ENCODE measurements at places on chromosomes 6 and 20.

- DNase-seq: no peak
These were observed 55.4 kb downstream of the RAB44 start for GRCh38 chr6:36752886-36753506.

GRCh38 chr6:71402096-71402495, 113.5 kb downstream of the OGFRL1 start:
- no peak for DNase-seq

- DNase-seq: no peak
These were observed 1110.3 kb upstream of the MAP3K7 start for GRCh38 chr6:91697010-91697695.

DNA sequence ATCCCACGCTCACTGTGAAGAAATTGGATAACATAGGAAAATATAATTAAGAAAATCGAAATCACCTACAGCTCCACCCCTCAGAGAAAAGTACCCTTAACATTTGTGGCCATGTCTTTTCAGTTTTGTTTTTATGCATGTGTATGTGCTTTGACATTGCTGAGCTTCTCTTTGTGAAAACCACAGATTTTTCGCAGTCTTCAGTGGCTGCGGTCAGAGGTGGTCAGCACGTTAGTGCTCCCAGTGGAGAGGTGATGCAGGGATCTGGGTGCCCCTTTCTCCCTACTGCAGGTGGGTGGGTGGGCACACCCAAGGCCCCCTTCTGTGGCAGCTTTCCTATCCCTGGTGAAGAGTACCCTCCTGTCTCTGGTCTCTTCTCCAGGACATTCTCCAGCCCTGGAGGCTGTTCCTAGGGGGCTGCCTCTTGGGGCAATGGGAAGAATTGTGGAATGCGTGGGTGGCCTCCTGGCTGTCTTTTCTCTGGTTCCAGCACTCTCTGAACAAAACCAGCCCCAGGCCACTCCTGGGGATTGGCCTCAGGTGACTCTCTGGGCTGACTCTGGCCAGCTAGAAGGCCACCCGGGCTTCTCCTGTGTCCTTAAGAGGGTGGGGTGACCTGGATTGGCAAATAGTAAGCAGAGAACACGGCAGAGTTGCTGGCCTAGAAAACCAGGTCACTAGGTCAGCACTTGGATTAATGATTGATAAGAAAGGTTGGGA, 49.8 kb upstream of the FANCE start:
- DNase-seq: no peak

GRCh38 chr6:46218457-46218856, 47.7 kb upstream of the ENPP5 start:
- DNase-seq: no peak

- DNase-seq: no peak
These were observed 117.8 kb upstream of the NXT1 start for GRCh38 chr20:23232679-23233308.

GRCh38 chr20:54293526-54293925, 85.6 kb downstream of the PFDN4 start:
- DNase-seq: no peak

- DNase-seq: no peak
These were observed 455.0 kb upstream of the GJE1 start for GRCh38 chr6:141677598-141678211.

DNA sequence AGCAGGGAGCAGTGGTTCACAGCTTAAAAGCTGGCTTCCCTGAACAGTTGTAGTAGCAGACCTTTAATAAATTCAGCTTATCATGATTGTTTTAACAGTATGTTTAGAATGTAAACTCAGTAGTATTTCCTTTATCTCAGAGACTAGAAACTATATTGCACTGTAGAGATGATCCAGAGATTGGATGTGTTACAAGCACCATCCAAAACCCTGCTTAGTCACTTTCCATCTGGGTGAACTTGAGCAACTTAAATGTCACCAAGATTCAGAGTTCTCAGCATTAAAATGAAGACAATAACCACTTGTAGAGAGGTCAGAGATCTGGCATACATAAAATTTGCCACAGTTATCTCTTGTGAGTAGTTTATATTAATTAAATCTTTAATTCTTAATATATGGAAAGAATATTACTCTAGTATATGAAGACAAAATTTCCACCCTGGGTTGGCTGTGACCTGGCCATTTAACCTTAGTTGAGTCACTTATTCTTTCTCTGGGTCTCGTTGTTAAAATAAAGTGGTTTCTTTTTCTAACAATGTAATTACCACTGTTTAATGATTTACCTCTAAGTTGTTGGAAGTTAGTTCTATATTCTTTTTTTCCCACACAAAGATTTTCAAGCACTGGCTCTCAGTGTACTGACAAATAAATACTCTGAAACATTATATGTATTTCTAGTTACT, 239.2 kb upstream of the FKBP1C start:
- no peak for DNase-seq

- no peak for DNase-seq
These were observed 38.0 kb downstream of the HIVEP2 start for GRCh38 chr6:142906945-142907470.

DNA sequence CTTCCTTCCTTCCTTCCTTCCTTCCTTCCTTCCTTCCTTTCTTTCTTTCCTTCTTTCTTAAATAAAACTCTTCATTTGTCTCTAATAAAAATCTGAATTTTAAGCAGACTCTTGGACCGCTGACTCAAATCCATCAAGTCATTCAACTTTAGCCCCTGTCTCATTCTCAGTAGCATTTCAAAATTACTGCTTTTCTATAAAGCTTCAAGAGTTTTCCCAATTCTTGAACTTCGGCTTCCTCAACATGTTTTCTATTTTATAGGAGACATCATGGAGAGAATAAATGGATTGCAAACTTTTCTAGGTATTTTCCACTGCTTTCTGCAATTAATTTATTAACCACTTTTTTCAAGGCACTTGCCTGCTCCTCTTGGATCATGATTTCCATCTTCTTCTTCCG, 497.1 kb upstream of the GJE1 start:
- DNase-seq: no peak

GRCh38 chr6:157574851-157575424, 193.9 kb downstream of the ZDHHC14 start:
- no peak for DNase-seq

DNA sequence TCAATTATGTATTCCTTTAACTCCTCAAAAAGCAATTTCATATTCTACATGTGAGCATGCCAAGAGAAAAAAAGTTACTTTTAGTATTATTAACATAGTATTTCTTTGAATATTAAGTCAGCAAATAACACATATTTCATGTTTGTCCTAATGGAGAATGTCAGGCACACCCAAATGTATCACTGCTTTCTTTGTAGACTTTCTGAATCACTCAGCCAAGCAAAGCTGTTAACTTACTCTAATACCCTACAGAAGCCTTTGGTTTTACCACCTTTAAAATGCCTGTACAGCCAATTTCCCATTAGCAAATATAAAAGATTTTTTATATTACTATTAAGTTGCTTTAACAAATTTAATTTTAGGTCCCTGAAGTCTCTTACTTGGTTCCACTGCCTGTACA, 23.8 kb downstream of the FRK start:
- DNase-seq: no peak

DNA sequence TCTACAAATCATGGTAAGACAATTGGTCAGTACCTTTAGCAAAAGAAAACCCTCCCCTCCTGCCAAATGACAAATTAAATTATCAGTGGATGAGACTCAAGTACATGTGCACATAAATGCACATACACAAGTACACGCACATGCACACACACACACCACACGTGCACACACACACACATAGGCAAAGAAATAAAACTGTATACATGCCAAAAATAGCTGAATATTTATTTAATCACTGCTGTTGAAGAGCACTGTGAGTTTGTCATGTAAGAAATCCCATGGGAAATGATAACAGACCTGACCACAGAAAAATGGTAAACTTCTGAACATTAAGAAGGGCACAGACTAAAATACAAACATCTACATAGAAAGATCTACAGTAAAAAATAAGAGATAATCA, 46.6 kb upstream of the TNFAIP3 start:
- no peak for DNase-seq

DNA sequence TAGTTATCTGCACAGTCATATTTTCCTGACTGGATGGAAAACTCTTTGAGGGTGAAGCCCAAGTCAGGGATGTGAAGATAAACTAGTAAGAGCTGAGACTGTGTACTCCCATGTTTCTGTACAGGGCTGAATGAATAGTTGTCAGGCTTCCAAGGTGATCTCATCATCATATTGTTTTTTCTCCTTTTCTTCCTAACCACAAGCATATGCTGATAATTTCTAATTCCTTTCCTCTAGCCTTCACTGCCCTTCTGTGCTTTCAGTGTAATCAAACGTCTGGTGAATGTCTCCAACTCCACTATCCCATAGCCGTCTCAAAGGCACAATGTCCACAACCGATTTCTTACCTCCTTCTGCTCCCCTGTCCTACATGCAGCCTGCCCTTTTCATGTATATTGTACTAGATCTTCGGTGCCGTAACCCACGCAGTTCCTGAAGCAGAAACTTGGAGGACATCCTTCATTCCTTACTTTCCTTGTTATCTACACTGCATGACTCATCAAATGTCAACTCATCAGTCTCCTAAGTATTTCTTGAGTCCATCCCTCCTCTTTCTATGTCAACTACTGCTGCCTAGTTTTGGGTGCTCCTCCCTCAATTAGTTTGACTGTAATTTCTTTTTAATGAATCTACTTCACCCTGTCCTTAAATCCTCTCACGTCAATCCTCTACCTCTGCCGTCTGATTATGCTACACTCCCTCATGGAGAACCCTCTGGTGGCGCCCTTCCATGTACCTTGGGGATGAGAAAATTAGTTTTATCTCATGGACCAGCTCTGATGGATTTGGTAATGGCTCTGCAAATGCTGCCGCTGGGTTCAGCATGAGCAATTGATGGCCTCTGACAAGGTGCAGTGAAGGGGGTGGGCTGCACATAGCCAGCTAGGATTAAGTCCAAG, 21.9 kb downstream of the NCOA7 start:
- no peak for DNase-seq

GRCh38 chr6:15616261-15616660, 46.6 kb downstream of the DTNBP1 start:
- DNase-seq: no peak

- DNase-seq: no peak
These were observed 91.7 kb downstream of the CLIC5 start for GRCh38 chr6:45923831-45924391.

DNA sequence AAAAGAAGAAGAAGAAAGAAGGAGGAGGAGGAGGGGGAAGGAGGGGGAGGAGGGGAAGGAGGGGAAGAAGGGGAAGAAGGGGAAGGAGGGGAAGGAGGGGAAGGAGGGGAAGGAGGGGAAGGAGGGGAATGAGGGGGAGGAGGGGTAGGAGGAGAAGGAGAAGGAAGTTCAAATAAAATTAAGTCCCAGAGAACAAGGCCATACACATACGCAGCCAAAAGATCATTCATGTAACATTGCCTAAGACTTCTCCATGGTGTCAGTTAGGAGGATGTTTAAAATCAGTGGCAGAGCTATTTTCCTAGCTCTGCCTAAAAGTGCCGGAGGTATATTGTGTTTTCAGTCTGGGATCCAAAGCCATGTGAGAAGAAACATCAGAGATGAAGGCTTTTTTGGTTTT, 75.8 kb downstream of the PLCB4 start:
- no peak for DNase-seq

DNA sequence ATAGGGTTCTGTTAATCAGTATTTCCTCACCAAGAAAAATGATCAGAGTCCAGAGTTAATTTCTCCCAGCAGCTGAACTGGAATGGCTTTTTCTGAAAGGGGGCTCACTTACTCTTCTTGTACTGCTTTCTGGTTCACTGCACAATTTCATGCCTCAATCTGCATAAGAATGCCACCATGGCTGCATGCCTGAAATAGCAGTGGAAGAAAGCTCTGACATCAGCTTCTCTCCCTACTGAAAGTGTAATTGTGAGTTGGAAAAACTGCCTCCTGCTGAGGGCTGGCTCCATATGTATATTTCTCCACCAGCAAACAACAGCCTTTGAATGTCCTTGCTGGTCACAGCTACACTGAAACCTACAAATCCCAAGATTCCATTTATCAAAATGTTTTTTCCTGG, 1027.2 kb upstream of the GJE1 start:
- DNase-seq: peak; percentile 88

DNA sequence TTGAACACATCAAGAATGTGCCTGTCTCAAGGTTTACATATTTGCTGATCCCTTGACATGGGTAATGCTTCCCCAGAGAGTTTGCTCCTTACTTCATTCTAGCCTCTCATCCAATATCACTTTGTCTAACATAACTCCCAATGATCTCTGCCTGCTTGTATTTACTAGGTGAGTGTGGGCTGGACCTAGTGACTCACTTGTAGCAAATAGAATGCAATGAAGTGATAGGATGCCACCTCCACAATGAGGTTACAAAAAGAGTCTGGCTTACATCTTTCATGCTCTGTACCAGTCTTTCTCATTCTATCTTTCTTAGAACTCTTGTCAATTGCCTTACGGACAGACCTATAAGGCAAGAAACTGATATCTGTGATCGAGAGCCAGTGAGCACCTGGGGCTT, 44.9 kb upstream of the TMEM200A start:
- DNase-seq: no peak

DNA sequence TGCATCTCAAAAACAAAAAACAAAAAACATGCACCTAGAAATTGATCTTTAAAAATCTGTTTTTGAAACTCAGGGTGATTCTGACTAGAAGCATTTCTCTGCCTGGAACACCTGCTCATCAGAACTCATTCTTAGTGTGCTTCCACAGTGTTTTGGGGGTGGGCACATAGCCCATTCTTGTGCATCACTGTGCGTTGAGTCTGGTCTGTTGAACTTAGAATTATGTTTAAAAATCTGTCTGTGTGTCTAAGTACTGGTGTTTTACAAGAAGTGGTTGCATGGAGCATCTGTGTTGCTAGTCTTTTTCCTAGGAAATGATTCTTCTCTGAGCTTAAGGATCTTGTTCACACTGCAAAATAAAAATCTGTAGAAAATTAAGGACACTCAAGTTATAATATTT, 264.5 kb downstream of the SOX4 start:
- no peak for DNase-seq

DNA sequence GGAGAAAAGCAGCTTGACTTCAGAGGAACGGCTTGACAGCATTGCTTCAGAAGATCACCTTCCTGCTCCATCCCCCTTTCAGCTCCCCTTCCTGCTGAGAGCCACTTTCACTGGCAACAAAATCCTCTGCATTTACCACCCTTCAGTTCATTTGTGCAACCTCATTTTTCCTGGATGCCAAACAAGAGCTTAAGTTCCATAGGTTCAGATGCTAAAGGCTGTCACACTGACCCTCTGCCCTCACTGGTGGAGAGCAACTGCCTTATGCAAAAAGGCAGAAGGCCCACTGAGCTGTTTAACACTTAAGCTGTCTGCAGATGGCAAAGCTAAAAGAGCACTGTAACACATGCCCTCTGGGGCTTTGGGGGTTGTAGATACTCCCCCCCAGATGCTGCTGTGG, 131.2 kb upstream of the SPACA1 start:
- no peak for DNase-seq

DNA sequence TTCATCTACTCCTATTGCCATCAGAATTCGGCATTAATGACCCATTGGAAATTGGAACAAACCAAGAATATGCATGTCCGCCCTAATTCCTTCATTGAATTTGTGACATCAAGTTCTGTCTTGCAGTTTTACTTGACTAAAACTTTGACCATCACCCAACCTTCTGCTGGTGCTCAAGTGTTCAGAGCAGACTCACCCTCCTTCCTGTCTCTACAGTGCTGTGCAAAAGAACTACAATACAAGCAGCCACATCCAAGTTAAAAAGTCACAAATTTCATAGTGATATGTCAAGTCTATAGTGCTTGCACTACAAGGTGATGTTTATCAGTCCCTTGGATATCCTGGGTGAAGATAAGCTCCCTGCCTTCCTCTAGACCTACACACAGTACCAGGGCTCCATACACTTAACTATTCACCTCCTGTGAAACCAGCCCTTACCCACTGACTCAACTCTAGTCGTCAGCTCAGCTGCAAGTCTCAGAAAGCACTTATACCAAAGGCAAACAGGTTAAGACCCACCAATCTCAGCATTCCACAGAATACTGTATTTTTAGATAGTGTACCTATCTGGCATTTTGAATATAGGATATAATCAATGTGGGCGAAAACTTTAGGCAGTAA, 23.6 kb downstream of the SNX5 start:
- DNase-seq: no peak
